ENCODE measurements at places on chromosomes 2 and 18. TPM values are rescaled to one million over a fixed set of nuclear protein-coding genes. Genes with fewer than 3 reads are reported as not detected.

Gene WNT6
- not detected for total RNA-seq

Gene UGT1A3
- not detected for total RNA-seq

- no peaks in the 10 kb centered on the region for H3K27me3 ChIP-seq
- no peak overlapping the region for H3K4me3 ChIP-seq
- no peak overlapping the region for H3K27ac ChIP-seq
- H3K4me1 ChIP-seq = no peaks in the 10 kb centered on the region
These were observed 168.1 kb downstream of the SRBD1 start for GRCh38 chr2:45443012-45443411.

DNA sequence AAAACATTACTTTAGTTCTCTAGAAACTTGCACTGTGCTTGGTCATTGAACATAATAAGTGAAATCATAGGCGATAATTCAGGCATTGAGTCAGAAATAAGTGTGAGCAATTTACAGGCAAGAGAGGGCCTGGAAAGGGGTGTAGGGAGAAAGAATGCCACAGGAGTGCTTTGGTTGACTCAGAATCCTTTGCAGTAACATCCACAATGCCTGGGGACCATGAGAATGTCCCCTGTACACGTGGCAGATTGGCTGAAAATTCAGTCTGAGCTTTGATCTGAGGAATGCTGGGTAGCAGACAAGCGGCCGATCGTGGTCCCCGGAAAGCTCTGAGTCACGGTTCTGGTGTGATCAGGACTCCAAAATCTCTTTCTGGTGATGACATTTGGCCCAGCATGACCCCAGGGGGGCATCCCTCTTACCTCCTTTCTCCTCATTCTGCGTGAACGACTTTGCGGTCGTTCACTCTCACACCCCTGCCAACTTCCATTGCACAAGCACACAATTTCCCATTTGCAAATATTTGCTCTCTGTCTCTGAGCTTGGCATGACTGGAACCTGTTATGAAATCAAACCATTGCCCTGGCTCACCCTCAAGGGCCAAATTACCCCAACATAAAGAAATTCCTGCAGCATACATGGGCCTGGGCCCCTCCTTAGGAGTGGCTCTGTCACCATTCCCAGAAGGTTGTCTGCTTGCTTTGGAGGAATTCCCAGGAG is 305.0 kb upstream of the EPAS1 start:
- H3K27ac ChIP-seq = peak overlapping the region; percentile 71
- DNase-seq = peak; percentile 44
- H3K36me3 ChIP-seq = no peaks in the 10 kb centered on the region
- H3K4me3 ChIP-seq = no peak overlapping the region
- H3K4me1 ChIP-seq = peaks cover 29% of the 10 kb centered on the region
- no peaks in the 10 kb centered on the region for H3K27me3 ChIP-seq

Gene STEAP3
- total RNA-seq = 40.4 TPM

Gene STK39
- total RNA-seq = 15.7 TPM

GRCh38 chr2:26772064-26773001 is 8.2 kb downstream of the SLC35F6 start:
- H3K27me3 ChIP-seq = no peaks in the 10 kb centered on the region
- H3K27ac ChIP-seq = peak overlapping the region; percentile 74
- no peak overlapping the region for H3K4me3 ChIP-seq
- peaks cover 29% of the 10 kb centered on the region for H3K4me1 ChIP-seq
- H3K36me3 ChIP-seq = no peaks in the 10 kb centered on the region

GRCh38 chr2:68390586-68390985 is 25.5 kb downstream of the PLEK start:
- H3K4me3 ChIP-seq = no peak overlapping the region
- H3K27me3 ChIP-seq = no peaks in the 10 kb centered on the region
- no peak for DNase-seq
- no peaks in the 10 kb centered on the region for H3K36me3 ChIP-seq
- H3K27ac ChIP-seq = peak overlapping the region; percentile 55

DNA sequence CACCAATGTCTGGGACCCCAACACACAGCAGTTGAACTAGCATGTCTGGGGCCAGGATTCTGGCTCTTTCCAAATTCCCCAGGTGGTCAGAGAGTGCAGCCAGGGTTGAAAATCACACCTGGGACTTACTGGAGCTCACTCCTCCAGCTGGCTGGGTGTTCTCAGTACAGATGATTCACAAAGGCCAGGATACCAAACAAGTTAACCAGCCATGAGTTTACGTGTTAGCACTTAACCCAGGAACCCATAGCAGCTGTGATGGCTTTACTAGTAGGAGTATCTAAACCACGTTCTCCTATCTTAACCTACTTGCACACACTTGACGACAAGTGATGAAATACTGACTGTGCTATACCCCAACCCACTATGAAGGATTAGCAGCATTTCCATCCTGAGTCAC is 222.8 kb downstream of the FBXO15 start:
- no peak overlapping the region for H3K27ac ChIP-seq
- no peaks in the 10 kb centered on the region for H3K36me3 ChIP-seq
- no peak overlapping the region for H3K4me3 ChIP-seq
- DNase-seq = no peak
- no peaks in the 10 kb centered on the region for H3K27me3 ChIP-seq

Gene GREB1
- 1.6 TPM for total RNA-seq

- H3K4me1 ChIP-seq = peaks cover 6% of the 10 kb centered on the region
- H3K36me3 ChIP-seq = no peaks in the 10 kb centered on the region
- no peaks in the 10 kb centered on the region for H3K27me3 ChIP-seq
- no peak overlapping the region for H3K27ac ChIP-seq
- H3K4me3 ChIP-seq = no peak overlapping the region
These were observed 99.8 kb upstream of the NEUROD1 start for GRCh38 chr2:181780047-181780651.

DNA sequence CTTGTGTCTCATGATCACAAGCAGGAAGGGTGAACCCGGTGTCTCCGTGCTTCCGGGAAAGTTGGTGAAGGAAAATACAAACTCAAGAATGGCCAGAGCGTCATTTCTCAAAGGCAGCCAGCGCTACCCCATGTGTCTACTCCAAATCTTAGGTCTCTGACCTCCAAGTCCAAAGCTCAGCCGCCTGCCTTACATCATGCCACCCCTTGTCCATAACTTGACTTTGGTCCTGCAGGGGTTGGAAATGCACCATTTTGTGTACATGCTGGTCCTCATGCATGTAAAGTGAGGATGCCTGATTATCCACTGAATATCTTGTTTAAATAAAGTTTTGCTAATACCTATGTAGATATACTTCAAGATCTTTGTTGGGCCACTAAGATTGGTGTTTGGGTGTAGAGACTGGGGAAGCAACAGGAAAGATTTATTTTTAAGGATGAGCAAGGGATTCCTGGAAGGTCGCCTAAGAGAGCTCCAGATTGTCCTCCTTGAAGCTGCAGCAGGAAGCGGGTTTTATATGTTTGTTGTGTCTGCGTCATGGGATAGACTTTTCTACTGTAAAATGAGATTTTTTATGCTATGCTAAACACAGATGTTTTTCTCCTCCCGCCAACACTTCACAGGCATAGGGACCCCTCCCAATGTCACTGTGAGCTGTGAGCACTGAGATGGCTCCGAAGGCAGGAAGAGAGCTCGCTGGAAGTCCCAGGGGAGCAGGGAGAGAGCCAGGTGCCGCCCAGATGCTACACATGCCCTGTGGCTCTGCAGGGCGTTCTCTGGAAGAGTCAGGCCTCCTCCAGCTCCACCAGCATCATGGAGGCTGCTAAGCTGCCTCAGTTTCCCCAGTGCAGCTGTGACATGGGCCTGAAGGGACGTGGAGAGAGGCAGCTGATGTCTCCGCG is 176.2 kb upstream of the HDAC4 start:
- H3K36me3 ChIP-seq = no peaks in the 10 kb centered on the region
- peak; percentile 33 for DNase-seq
- H3K4me3 ChIP-seq = no peak overlapping the region
- peaks cover 18% of the 10 kb centered on the region for H3K27me3 ChIP-seq

DNA sequence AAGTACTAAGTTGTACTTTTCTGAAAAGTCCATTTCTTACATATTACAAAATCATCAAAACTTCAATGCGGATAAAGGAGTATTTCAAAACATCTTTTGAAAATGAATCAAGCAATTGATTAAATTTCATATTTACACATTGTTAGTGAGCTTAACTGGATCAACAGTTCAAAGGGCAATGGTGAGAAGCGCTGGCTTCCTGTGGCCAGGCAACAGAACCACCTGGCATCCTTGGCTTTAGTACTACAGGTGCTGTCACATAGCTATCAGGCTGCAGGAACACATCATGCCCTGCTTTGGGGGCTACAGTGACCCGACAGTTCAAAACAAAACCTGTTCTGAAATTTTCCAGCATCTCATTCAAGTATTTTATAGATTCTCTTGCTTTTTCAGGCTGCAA is 59.2 kb downstream of the SMAD2 start:
- H3K27me3 ChIP-seq = no peaks in the 10 kb centered on the region
- H3K4me3 ChIP-seq = no peak overlapping the region
- peaks cover 17% of the 10 kb centered on the region for H3K36me3 ChIP-seq
- DNase-seq = no peak
- peaks cover 14% of the 10 kb centered on the region for H3K4me1 ChIP-seq
- H3K27ac ChIP-seq = no peak overlapping the region
